ENCODE measurements at places on chromosomes 12 and 14.

DNA sequence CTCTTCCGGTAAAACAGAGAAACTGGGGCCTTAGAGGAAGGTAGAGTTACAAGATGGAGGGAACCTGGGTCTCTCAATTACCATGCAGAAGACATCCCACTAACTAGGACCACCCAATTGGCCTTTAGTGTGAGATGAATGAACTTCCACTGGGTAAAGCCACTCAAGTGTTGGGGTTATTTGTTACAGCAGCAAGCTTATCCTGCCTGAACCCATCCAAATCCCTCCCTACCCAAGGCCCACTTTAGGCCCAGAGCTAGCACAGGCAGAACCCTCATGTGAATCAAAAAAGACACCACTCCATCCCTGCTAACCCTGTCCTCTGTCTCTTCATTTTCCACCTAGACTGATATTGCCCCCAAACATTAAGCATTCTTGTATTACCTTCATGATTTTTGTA is 746.7 kb upstream of the TBX3 start:
- DNase-seq = no peak

- DNase-seq = no peak
Observed at GRCh38 chr14:31828946-31829868, 247.9 kb upstream of the ARHGAP5 start.

GRCh38 chr12:7031306-7031705 is 13.0 kb upstream of the LPCAT3 start:
- DNase-seq = no peak

DNA sequence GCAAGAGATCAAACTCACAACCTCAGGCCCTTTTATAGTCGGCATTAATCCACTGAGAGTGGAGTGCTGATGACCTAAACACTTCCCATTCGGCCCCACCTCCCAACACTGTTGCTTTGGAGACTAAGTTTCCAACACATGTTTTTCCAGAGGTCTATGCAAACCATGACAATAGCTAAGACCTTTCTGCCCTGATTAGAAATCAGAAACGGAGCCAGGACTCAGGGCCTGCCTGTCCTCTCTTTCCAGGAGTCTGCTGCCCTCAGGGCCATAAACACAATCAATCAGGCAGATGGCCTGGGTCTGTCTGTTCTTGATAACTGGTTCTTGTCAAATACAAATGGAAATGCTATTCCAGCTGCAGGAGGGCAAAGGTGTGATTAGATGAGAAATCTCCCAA is 97.2 kb upstream of the PSMC1 start:
- no peak for DNase-seq

- DNase-seq = no peak
Observed at GRCh38 chr14:43165651-43166050, 1341.4 kb downstream of the FSCB start.
